Esophagus mucosa (tissue), 1 donor: ENCODE measurements at places on chromosomes 11 and 22. TPM values are rescaled to one million over a fixed set of nuclear protein-coding genes. Genes with fewer than 3 reads are reported as not detected.
A peak's percentile ranks its signal among the peaks of the same experiment; 100 is the strongest.

DNA sequence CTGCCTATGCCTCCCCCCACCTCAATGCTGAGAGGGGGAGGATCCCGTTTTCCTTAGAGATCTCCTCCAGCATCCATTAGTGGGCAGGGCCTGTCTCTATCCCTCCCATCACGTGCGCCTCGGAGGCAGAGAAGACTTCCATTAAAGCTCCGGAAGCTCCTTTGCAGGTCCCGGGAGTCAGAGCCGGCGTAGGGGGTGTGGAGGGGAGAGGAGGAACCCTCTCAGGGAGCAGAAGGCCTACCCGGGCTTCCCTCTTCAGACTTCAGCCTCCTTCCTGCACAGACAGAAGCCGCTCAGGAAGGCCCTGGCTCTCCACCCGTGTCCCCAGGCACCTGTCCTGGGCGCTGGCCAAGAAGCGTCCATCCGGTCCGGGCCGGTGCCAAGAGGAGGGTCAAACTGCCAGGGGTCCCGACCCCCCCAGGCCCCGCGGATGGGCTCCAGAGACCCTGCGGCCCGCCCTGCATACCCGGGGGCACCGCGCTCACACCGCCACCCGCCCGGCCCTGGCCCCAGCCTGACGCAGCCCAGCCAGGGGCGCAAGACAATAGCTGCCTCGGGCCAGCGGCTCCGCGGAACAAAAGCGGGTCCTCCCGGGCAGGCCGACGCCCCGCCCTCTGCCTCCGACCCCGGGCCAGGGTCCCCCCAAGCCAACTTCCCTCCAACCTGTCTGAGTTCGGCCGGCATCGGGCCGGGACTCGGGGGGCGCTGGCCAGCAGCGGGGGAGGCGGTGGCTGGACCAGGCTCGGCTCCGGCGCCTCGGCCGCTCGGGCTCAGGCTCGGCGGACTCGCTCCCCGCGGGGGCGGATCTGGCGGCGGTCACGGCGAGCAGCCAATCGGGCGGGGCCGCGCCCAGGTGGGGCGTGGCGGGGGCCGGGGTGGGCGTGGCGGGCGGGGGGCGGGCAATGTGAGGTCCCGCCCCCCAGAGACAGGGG lies 29.9 kb downstream of the ARVCF start:
- ATAC-seq: peak; percentile 68

DNA sequence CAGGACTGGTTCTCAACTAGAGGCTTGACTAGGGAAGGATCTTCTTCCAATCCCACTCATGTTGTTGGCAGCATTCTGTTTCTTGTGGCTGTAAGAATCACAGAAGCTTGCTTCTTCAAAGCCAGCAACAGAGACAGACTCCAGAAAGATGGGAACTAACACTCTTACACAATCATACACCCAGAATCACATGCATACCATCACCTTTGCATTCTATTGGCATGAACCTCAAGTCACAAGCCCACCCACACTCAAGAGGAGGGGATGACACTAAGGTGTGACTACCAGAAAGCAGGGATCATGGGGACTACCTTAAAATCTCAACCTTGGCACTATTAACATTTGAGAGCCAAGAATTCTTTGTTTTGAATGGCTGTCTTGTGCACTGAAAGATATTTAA lies 13.6 kb upstream of the PANX3 start:
- ATAC-seq: no peak

GRCh38 chr11:69657911-69658625 lies 17.1 kb downstream of the LTO1 start:
- no peak for ATAC-seq

DNA sequence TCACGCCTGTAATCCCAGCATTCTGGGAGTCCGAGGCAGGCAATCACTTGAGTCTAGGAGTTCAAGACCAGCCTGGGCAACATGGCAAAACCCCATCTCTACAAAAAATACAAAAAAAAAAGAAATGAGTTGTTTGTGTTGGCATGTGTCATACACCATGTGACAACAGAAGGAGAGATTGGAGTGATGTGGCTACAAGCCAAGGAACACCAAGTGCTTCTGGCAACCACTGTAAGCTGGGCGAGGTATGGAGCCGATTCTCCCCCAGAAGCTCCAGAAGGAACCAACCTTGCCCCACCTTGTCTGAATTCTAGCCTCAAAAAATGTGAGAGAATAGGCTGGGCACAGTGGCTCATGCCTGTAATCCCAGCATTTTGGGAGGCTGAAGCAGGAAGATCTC lies 39.1 kb upstream of the SLC35C1 start:
- no peak for ATAC-seq

Gene CHRM1
- not detected for total RNA-seq

Gene SLC22A25
- total RNA-seq: not detected

Gene DMC1
- total RNA-seq: 1.1 TPM
